Activated T-helper 1 cell treated with anti-CD3 and anti-CD28 coated beads, Interleukin-2, amount 50 U/mL, for 16 hours (primary cell): ENCODE measurements at places on chromosomes 1 and 21.

GRCh38 chr1:223304931-223305330 is 59.0 kb downstream of the SUSD4 start:
- DNase-seq = no peak

DNA sequence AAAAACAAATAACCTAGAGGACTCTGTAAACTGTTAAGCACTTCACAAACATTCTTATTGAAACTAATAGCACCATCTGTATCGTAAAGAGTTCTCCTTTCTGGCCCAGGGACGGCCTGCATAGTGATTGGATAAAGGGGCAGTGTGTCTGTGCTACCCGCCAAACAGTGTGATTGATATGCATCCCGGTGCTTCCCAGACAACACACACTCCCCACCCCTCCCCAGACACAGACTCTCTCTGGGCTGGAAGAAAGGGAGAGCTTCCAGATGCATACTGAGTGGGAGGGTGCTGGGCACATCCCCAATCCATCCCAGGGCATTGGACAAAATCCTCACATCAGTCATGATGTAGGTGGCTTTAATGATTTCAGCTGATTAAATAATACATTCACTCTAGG is 3.7 kb downstream of the HSD11B1 start:
- DNase-seq = no peak

DNA sequence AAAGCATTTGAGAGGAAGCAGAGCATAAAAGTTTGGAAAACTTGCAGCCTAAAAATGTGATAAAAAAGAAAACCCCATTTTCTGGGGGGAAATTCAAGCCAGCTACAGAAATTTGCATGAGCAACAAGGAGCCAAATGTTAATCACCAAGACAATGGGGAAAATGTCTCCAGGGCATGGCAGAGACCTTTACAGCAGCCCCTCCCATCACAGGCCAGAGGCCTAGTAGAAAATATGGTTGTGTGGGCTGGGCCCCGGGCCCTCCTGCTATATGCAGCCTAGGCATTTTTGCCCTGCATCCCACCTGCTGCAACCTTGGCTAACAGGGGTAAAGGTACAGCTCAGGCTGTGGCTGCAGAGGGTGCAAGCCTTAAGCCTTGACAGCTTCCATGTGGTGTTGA is 299.6 kb upstream of the NCAM2 start:
- no peak for DNase-seq

- DNase-seq = no peak
Measured at GRCh38 chr1:66197785-66198184, 336.2 kb upstream of the SGIP1 start.
